Stimulated activated CD4-positive, alpha-beta T cell treated with anti-CD3 and anti-CD28 coated beads, Interleukin-1b, Interleukin-23, amount 100 ng/mL, for 48 hours (primary cell): ENCODE measurements at places on chromosomes 6 and 20.

DNA sequence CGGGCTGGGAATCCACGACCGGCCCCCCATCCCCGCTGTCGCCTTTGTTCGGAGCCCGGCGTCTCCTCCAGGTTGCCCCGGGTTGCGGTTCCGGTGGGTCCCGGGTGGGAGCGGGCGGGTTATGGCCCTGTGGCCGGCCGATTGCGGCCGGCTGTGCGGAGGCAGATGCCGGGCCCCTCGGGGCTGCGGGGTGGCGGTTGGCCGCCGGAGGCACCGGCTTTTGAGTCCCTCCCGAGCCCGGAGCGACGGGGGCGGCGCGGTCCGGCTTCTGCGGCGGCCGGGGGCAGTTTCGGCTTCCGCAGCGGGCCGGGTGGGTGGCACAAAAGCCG is 431 bp downstream of the LOC128125822 start:
- DNase-seq: no peak

GRCh38 chr20:58421497-58421850 is 32.4 kb downstream of the VAPB start:
- no peak for DNase-seq

GRCh38 chr20:20206788-20207187 is 154.5 kb downstream of the CFAP61 start:
- DNase-seq: no peak

DNA sequence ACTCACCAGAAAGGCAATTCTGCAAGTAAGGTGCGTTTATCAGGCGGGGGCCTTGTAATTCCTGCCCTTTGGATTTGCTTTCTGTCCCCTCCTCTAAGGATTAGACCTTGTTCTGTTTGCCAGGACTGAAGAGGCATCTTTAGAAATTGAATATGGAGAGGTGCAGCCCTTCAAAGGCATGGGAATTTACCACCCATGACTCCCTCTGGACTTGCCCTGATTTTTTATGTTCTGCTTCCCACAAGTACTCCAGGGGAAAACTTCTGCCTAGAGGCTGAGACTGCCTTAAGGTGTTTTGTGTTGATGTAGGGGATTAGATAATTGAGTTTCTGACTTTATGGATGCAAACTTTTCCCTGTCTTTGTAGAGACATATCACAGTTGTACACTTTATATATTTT is 30.2 kb downstream of the SYTL3 start:
- DNase-seq: no peak

DNA sequence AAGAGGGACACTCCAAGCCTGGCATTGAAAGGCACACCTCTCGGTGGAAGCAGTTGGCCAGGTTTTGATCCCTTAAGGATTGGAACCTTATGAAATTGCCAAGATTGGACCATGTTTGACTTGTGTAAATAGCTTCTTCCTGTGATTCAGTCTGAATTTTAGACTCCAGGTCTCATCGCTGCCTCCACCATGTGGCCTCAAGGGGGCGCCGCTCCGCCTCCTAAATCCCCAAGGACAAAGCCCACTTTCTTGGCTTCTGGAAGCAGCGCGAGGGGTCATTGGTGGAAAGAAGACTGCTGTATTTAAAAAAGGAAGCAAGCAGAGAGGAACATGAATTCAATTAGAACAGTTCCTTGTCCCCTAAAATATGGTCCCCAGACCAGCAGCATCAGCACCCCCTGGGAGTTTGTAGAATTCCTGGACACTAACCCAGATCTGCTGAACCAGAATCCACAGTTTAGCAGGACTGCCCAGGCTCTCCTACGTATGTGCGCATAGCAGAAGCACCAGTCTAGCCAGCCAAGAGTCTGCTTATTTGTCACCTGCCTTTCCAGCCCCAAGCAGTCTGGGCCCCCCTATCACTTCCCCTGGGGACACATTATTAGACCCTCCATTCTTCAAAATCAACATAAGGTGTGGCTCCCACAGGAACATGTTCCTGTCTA is 108.5 kb downstream of the LY86 start:
- peak; percentile 50 for DNase-seq

DNA sequence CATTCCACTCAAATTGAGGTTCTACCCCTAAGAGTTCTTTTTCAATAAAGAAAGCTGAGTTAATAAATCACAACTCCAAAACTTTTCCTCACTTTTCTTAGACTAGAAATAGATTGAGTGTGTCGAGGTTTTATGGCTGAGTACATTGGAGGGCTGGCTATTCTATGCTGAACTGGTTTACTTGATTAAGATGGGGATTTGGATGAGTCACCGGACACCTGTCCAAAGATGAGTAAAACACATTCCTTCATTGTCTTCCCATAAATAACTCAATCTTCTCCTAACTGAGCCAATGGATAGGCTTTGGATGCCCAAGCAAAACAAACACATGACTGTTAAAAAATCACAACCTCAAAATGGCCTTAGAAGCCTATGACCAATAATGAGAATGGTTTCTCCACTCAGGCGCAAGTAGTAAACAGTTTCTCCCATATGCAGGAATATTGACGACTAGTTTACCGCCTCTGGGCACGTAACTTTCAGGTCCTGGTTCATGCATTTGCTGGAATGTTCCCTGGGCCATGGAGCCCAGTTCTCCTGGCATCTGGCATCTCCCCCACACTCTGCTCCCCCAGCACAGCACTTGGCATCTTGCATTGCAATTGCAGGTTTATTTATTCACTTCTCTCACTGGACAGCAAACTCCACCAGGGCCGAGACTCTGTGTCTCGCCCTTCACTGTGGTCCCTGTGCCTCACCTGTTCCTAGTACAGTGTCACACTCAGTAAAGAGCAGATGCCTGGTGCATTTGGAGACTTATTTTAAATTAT is 43.9 kb downstream of the BCAS1 start:
- no peak for DNase-seq

GRCh38 chr20:57211908-57212533 is 54.4 kb downstream of the BMP7 start:
- no peak for DNase-seq

GRCh38 chr6:30752157-30752927 is 8.0 kb upstream of the IER3 start:
- no peak for DNase-seq

DNA sequence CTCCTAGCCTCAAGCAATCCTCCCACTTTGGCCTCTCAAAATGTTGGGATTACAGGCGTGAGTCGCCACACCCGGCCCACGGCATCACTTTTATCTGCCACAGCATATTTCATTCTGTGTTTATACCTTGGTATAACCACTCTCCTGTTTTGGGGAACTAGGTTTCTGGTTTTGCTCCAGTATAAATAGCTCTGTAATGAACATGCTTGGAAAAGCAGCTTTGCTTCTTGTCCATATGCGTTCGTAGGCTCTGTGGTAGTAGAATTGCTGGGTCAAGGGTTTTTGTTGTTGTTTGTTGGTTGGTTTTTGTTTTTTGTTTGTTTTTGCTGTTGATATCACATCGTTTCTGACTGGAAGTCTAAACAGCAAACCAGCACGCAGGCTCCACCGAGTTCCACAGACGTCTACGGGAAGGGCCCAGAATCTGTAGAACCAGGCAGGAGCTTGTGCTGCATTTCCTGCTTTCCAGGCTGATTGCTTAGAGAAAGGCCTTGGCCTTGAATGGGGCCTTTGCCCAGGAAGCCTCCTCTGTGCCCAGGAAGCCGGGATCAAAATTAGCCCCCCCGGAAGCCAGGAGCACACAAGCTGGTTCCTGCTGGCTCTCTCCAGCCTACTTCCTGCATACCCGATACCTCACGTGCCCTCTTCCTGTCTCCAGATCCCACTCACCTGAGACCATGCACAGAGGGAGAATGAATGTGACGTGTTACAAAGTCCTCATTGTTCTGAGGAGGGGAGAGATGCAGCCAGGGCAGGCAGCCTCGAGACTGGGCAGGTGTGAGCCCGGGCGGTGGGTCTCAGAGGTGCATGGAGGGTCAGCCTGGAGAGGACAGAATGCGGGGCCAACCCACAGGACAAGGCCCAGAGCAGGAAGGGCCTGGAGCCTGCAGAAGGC is 34.7 kb downstream of the AAR2 start:
- DNase-seq: no peak

DNA sequence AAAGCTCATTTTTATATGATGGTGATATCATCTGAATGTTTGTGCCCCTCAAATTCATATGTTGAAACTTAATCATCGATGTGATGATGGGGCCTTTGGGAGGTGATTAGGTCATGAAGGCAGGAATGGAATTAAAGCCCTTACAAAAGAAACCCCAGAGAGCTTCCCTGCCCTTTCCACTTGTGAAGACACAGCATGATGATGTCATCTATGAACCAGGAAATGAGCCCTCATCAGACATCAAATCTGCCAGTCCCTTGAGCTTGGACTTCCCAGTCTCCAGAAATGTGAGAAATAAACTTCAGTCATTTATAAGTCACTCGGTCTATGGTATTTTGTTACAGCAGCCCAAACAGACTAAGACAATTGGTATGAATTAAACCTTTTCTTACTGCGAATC is 153.1 kb downstream of the MYB start:
- no peak for DNase-seq

- no peak for DNase-seq
Measured at GRCh38 chr6:1498491-1499113, 109.2 kb downstream of the FOXF2 start.

DNA sequence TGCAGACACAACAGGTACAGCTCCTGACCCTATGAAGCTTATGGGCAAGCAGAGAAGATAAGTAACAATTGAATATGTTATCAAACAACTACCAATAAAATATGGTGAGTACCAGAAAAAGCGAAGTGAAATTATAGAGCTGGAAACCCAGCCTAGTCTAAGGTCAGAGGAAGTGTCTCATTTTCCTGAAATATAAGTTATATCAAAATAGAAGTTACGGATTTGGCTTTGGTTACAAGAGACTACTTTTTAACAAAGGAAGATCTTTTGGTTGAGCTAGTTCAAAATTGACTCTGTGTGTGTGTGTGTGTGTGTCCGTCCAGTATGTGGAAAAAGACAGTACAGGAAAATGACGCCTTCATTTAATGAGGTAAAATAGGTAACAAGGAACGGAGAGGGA is 8.9 kb downstream of the STX11 start:
- DNase-seq: no peak

- DNase-seq: no peak
Measured at GRCh38 chr6:166671434-166672081, 44.5 kb upstream of the RPS6KA2 start.

GRCh38 chr6:158622545-158623190 is 21.9 kb downstream of the DYNLT1 start:
- DNase-seq: no peak

DNA sequence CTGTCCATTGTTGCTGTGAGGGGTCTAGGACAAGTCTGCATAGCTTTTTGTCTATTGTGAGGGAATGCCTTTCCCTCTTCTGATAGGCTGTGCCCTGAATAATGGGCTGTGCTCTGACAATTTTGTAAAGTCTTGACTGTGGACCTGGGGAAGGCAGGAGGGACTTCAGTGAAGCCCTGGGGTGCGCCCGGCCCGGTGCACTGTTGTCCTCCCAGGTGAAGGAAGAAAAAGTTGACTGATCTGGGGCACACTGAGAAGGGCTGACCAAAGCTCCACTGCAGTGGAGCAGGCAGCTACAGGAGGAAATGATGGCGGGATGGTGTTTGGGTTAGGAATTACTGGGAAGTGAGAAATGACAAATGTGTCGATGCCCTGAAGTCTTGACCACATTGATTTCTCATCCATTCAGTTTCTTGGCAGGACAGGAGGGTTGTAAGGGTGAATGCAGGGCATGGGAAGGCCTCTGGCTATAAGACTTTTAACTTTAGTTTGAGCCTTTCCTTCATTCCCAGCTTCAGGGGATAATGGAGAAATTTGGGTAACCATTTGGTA is 224.0 kb upstream of the CST7 start:
- no peak for DNase-seq

DNA sequence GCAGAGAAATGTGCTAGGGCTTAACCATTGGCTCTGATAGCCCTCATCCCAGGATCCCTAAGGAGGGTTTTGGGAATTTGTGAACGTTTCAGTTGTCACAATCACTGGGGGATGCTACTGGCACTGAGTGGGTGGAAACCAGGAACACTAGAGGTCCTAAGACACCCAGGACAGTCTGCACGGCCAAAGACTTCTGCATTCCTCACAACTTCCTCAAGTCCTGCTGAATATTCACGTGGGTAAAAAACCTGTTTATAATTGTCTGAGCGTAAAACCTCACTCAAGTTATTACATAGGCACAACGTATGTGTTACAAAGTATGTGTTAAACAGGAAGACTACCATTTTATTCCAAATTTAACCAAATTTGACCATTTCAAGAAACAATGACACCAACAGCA is 52.4 kb downstream of the GMDS start:
- DNase-seq: no peak

DNA sequence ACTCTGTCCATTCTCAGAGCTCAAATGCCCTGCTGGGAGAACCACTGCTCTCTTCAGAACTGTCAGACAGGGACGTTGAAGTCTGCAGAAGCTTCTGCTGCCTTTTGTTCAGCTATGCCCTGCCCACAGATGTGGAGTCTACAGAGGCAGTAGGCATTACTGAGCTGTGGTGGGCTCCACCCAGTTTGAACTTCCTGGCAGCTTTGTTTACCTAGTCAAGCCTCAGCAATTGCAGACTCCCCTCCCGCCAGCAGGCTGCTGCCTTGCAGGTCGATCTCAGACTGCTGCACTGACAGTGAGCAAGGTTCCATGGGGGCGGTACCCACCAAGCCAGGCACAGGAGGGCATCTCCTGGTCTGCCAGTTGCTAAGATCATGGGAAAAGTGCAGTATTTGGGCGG is 21.8 kb upstream of the UFL1 start:
- no peak for DNase-seq

- DNase-seq: no peak
Measured at GRCh38 chr20:51665543-51666118, 102.6 kb downstream of the ATP9A start.

DNA sequence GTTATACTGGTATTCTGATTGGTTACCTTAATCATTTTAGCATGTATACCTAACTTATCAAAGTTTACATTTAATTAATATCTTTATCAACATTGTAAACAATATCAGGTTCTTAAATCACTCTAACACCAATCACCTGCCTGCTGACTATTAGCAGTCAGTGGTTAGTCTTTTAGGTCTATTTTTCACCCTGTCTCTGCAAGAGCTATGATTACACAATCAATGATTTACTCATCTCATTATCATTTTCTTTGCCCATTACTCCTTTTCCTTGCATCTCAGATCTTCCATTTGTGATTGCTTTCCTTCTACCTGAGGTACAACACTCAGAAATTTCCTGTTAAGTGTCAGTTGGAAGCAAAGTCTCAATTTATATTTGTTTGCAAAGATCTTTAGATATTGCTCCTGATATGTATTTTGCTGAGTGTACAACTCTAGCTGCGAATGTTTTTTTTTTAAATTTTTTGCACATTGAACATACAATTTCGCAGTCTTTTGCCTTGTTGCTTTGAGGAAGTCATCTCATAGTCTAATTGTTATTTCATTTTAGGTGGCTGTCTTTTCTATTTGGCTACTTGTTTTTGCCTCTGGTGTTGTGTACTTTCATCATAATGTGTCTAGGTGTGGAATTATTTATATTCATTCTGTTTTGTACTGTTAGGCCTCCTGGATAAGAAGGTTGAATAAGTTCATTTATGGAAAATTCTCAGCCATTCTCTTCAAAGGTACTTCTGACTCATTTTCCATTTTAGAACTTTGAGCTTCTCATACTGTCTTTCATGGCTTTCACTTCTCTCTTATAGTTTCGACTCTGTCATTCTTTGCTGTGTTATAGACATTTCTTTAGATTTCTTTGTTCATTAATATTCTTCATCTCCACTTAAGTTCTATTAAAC is 104.9 kb upstream of the CEP162 start:
- no peak for DNase-seq

GRCh38 chr6:123448306-123448884 is 188.4 kb downstream of the TRDN start:
- no peak for DNase-seq

- no peak for DNase-seq
Measured at GRCh38 chr6:31768363-31769257, 6.2 kb downstream of the SAPCD1 start.
